ENCODE measurements at places on chromosomes 16 and 17.

GRCh38 chr16:168424-168823 is 2.6 kb downstream of the HBM start:
- no peak for DNase-seq
- no peaks in the 10 kb centered on the region for H3K36me3 ChIP-seq
- no peak overlapping the region for H3K27ac ChIP-seq
- peaks cover 20% of the 10 kb centered on the region for H3K27me3 ChIP-seq

GRCh38 chr16:17389384-17389783 is 81.4 kb downstream of the XYLT1 start:
- no peaks in the 10 kb centered on the region for H3K27me3 ChIP-seq
- H3K4me3 ChIP-seq: no peak overlapping the region
- DNase-seq: no peak
- H3K27ac ChIP-seq: no peak overlapping the region
- H3K36me3 ChIP-seq: no peaks in the 10 kb centered on the region

- no peak for DNase-seq
- no peak overlapping the region for H3K27ac ChIP-seq
- H3K4me3 ChIP-seq: no peak overlapping the region
- H3K36me3 ChIP-seq: no peaks in the 10 kb centered on the region
- no peaks in the 10 kb centered on the region for H3K27me3 ChIP-seq
Observed at GRCh38 chr16:72768591-72768990, 279.3 kb downstream of the ZFHX3 start.

DNA sequence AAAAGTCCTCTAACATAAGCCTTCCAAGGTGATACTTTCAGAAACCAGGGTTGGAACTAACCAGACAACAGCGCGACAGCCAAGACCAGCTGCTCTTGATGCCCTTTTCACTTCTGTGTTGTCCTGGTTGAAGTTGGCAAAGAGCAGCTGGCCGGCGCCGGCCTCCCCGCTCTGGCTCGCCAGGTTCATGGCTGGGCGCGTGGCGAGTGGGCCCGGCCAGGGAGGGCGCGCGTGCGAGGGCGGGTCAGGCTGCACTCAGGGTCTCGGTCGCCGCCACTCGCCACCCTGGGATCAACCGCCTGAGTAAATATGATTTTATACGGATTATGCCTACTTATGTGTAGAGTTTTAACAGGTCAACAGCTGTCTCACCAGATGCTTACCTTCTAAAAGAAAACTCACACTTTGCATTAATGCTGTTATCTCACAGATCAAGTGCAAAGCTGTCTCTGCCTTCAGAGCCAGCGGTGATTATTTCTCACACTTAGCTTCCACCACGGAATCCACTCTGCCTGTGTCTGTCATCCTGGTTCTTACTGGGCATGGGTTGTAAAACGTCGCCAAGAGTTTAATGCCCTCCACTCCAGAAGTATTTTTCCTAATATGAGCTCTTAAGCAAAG is 13.5 kb downstream of the KCTD2 start:
- no peaks in the 10 kb centered on the region for H3K27me3 ChIP-seq
- no peak overlapping the region for H3K4me3 ChIP-seq
- H3K27ac ChIP-seq: no peak overlapping the region
- peaks cover 3% of the 10 kb centered on the region for H3K36me3 ChIP-seq
- no peaks in the 10 kb centered on the region for H3K4me1 ChIP-seq

- peaks cover 6% of the 10 kb centered on the region for H3K4me1 ChIP-seq
- peak overlapping the region; percentile 63 for H3K4me3 ChIP-seq
- H3K36me3 ChIP-seq: no peaks in the 10 kb centered on the region
- H3K27me3 ChIP-seq: no peaks in the 10 kb centered on the region
Observed at GRCh38 chr16:57985204-57986181, 14.6 kb upstream of the CNGB1 start.

Measured in naive thymus-derived CD4-positive, alpha-beta T cell (primary cell).